ENCODE measurements at places on chromosomes 1 and 21. TPM values are rescaled to one million over a fixed set of nuclear protein-coding genes. Genes with fewer than 3 reads are reported as not detected.

Gene C8A
- total RNA-seq = 0.10 TPM

Gene HDGF
- 304 TPM for total RNA-seq

Gene FUBP1
- total RNA-seq = 125 TPM

Gene OR6K3
- not detected for total RNA-seq

Gene CD244
- not detected for total RNA-seq

Gene EXTL1
- total RNA-seq = 0.15 TPM

Gene RBBP5
- 24.5 TPM for total RNA-seq

Gene TMEM82
- not detected for total RNA-seq

Gene CA6
- not detected for total RNA-seq

Gene TBX19
- 3.0 TPM for total RNA-seq

Gene KIF21B
- 6.1 TPM for total RNA-seq

Gene PDZK1IP1
- total RNA-seq = not detected

Gene PEX11B
- total RNA-seq = 20.9 TPM

Gene TNFRSF4
- total RNA-seq = 0.37 TPM

Gene STUM
- total RNA-seq = not detected

Gene KPRP
- total RNA-seq = not detected

Gene LYPD8
- total RNA-seq = not detected

Gene DDR2
- 0.84 TPM for total RNA-seq

Gene MASP2
- 0.25 TPM for total RNA-seq

Gene CLIC6
- 0.05 TPM for total RNA-seq

Gene CNTN2
- 0.15 TPM for total RNA-seq

Gene ORC1
- total RNA-seq = 25.6 TPM

Gene TMEM63A
- total RNA-seq = 24.4 TPM

Gene NSL1
- total RNA-seq = 36.4 TPM

Gene UHMK1
- 75.1 TPM for total RNA-seq

Gene S100A3
- total RNA-seq = 4.2 TPM
